ENCODE measurements at places on chromosomes 2 and 18.

- no peak for DNase-seq
Observed at GRCh38 chr2:238421695-238422035, 5.1 kb upstream of the ASB1 start.

DNA sequence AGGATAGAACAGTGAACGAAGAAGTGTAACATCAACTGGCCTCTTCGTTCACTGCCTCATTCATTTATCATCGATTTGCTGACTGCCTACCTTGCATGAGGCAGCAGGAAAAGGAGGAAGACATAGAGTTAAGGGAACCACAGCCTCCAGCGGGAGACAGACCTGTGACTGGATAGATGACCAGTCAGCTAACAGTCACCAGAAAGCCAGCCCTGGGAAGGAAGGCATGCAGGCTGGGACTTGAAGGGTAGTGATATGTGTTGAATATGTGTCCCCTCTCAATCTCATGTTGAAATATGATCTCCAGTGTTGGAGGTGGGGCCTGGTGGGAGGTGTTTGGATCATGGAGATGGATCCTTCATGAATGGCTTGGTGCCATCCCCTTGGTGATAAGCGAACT lies 58.3 kb downstream of the CTIF start:
- no peak for DNase-seq

- DNase-seq, result no peak
Observed at GRCh38 chr2:211688196-211688595, 850.4 kb downstream of the ERBB4 start.

DNA sequence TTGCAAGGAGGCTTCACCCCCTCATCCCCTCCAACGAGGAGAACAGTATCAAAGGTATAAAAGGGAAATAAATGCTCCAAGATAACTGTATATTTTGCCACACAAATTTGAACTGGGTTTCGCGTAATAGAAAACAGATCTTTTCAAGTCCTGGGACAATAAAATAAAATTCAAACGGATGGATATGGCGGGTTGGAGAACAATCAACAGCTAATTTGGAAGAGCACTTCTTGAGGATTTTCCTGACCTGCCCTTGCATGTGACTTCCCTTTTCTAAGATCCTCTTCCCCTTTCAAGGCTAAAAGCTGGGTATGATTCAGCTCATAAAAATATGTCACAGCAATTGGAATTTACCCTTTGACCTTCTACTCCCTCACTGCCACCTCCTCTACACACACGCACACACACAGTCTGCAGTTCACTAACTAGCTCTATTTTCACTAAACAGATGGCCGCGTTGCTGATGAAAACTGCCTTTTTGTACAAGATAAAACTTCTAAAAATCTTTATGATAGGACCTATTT lies 386.9 kb downstream of the FIGN start:
- DNase-seq, result no peak

DNA sequence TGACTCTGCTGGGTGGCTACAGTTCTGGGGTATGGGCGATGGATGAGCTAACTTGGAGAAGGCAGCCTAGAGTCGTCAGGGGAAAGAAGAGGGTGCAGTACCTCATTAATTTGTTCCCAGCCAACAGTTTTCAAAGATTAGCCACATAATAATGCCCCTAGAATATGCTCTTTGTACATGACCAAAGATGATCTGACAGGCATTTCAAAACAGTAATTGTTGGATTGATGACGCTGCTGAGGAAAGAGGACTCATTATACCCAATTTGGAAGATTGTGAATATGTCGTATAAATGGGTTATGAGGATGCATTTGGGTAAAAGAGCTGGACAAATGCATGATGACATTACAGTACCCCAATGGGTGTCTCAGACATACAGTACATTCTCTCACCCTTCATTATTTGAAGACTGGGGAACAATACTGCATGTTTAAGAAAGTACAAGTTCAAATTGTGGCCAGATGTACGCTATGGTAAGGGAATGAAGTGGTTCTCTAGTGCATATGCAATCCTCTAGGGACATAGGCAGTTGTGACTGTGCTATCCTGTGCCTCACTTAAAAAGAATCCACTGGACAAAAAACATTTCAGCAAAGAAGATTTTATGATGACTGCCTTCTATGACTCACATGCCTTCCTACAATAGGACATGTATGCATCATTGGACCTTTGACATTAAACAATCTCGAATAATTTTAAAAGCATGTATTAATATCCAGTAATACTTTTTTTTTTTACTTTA lies 233.2 kb downstream of the CNTNAP5 start:
- DNase-seq, result no peak

DNA sequence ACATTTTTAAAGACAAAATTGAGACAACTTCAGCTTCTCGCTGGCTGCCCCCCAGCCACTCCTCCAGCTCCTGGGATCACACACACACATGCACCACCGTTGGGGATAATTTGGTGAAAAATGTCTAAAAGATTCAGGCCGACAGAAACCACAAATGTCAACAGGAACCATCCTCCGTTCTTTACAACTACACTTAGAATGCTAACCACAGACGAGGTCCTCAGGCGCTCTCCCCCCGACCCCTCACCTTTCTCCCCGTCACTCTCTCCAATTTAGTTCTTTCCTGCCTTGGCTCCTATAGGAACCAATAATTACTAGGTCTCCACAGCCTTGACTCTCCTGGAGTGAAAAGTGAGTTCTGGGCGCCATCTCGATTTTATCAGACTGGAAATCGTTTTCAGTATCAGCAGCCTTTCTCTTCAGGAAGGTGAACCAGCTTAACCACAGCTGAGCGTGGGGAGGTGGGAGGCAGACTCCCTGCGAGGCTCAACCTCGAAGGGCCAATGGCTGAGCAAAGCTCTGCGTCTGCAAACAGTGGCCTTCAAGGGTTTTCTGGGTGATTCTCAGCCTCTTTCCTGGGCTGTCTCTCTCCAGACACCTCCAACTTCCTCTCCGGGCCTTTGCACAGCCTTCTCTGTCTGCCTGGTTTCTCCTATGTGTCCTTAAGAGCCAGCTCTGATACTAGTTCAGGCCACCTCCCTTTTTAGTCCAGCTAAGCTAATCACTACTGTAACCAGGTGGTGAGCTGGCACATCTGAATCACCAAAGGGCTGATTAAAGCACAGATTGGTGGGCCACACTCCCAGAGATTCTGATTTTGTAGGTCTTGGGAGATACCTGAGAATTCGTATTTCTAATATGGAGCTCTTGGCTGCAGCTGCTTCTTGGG lies 115.7 kb upstream of the COPS8 start:
- DNase-seq, result no peak

- no peak for DNase-seq
Observed at GRCh38 chr18:47775961-47776360, 154.5 kb downstream of the SMAD2 start.

GRCh38 chr2:118223511-118223991 lies 135.3 kb downstream of the INSIG2 start:
- DNase-seq, result peak; percentile 9

DNA sequence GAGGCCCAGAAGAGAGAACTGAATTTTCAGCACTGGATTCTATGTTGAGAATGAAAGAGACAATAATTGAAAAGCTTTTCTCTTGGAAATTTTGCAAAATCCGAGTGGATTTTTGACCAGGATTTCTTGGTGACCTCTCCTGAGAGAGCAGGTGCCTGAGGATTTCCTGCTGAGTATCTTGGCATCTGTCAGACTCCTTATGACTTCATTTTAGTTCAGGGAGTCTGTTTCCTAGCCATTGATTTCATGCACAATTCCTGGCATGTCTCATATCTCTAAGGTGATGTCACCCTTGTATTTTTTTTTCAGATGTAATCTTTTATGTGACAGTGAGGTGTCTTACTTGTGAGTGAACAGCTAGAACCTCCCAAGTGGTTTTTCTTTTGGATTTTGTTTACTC lies 195.9 kb downstream of the NEDD4L start:
- DNase-seq, result no peak

DNA sequence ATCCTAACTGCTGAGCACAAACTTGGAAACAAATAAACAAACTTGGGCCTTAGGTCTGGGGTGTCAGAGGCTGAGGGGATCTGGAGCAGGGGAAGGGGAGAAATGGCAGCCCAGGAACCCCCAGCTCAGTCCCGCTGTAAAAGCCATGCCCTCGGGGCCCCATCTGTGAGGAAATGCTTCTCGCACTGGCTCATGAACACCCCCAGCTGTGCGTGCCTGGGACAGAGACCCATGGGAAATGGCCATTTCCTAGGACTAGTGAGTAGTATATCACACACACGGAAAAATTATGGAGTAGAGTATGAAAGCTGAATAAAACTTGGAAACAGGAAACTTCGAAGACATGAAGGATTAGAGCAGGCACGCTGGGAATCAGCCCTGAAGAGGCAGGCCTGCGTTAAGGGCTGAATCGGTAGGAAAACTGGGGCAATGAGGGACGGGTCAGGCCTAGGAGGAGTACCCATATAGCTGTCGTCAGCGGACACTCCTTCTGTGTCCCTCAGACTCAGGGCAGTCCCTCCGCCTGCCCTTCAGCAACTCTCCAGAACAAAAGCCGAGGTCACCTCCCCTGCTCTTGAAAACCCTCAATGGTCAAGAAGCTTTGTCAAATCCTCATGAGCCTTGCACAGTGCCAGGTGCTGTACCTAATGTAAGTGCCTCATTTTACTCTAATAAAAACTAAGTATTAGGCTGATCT lies 120.8 kb upstream of the ODC1 start:
- DNase-seq, result no peak

DNA sequence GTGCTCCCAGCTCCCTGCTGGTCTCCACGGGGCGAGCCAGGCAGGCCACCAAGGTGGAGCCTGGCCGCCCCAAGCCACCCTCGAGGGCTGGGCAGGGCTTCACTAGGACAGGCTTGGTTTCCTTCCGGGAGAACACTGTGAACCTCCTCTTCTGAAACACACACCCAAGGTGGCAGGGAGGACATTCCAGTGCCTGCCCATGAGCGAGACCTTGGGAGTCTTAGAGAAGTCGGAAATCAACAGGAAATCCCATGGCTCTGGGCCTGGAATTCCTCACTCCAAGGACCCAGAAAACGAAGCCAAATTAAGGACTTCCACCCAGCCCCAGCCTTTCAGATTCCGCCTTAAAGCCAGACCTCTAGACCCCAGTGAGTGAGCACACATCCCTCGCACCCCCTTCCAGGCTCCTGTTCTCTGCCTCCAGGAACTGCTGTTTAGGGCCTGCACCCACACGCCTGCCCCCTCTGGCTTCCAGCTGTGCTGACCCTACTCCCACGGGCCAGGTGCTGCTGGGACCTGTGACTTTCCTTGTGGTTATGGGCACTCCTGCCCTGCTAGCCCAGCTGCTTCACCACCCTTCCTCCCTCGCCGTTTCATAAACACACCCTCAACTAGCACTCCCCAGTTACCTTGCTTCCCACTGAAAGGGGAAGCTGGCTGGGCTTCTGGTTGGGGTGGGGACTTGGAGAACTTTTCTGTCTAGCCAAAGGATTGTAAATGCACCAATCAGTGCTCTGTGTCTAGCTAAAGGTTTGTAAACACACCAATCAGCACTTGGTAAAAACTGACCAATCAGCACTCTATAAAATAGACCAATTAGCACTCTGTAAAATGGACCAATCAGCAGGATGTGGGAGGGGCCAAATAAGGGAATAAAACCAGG lies 13.7 kb downstream of the GPR17 start:
- no peak for DNase-seq

DNA sequence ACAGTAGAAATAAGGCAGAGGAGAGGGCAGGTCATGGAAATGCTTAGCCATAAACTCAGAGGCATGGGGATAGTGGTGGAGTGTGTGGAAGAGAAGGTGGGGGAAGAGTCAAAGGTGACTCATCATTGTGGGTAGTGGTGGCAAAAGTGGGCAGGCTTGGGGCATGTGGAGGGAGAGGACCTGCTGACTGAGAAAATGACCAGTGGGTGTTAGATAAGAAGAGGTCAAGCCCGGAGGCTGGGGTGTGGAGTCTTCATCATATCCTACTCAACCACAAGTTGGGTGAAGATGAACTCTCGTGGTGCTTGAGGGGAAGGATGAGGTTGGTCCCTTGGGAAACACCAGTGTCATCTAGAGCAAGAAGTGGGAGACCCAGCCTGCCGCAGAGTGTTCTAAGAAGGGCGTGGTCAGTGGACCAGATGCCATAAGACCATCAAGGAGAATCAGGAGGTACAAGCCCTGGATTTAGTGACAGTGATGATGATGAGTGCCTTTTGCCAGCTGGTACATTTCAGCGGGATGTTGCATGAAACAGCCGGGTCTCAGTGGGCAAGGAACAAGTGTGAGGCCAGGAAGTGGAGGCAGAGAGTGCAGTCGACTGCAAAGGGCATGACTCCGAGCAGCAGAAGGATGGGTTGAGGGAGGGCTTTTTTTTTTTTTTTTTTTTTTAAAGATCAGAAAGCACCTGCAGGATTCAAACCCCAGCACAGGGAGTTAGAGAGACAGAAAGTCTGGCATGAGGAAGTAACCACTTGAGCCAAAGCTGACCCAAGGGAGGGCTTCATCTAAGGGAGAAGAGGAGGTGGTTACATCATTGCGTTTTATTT lies 122.6 kb upstream of the SPRED2 start:
- peak; percentile 59 for DNase-seq

DNA sequence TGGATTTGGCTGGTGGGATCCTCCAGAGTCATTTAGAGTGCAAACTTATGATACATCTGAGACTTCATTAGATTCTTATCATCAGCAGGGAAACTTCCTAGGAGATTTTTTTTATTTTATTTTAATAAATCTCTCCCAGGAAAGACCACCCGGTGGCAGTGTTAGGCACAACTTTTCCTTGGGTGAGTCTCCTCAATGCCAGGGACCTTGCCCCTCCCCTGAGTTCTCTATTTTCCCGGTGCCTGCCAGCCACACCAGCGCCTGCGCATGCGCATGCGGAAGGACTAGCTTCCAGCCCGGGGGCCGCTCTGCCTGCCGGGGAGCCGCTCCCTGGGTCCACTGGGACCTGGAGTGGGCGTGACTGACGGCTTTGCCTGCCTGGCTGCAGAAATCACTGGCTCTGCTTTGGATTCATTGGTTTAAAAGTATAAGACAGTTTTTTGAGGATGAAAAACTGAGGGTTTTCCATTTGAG lies 86.6 kb downstream of the TMEM182 start:
- DNase-seq, result no peak

GRCh38 chr18:39724652-39725051 lies 2159.1 kb upstream of the CELF4 start:
- DNase-seq, result no peak

- peak; percentile 79 for DNase-seq
Observed at GRCh38 chr2:68689553-68690537, 44.8 kb upstream of the ARHGAP25 start.

- DNase-seq, result no peak
Observed at GRCh38 chr2:95287336-95287735, 9.8 kb upstream of the KCNIP3 start.

GRCh38 chr18:22344908-22345670 lies 72.6 kb downstream of the CTAGE1 start:
- DNase-seq, result no peak

GRCh38 chr2:85462322-85462721 lies 43.8 kb downstream of the SH2D6 start:
- no peak for DNase-seq
